RWPE2 (cell line): ENCODE measurements at places on chromosomes 11 and 22.

- no peaks in the 10 kb centered on the region for H3K36me3 ChIP-seq
- H3K27ac ChIP-seq, result no peak within 1 kb of the TSS
- H3K4me3 ChIP-seq, result peak within 1 kb of the TSS; percentile 36
- peak; percentile 80 for DNase-seq
- H3K27me3 ChIP-seq, result no peaks in the 10 kb centered on the region
Measured at GRCh38 chr22:35380537-35381423, at the start of gene HMOX1. TSS of gene HMOX1 (plus strand) at chr22:35381096. CDS start at chr22:35381174, 78 bp downstream.

DNA sequence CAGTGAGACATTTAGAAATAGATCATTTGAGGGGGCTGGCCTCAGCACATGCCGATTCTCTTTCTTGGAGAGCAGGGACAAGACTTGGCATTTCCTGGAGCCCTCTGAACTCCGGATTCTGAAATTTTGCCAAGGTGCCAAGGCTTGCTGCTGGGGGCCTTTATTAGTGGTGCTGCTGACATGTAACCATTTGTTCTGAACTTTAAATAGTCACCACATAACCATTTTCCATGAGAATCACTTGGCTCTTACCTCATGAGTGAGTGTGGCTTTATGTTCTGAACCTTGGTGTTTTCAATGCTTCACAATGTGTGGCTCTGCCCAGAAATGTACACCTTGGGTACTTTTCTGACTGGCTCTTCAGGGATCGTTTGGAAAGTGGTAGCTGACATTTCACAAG is 33.3 kb downstream of the SYT13 start:
- H3K4me1 ChIP-seq, result no peaks in the 10 kb centered on the region
- no peak for DNase-seq
- no peaks in the 10 kb centered on the region for H3K27me3 ChIP-seq
- no peaks in the 10 kb centered on the region for H3K36me3 ChIP-seq
- no peak overlapping the region for H3K4me3 ChIP-seq
- H3K27ac ChIP-seq, result no peak overlapping the region

GRCh38 chr11:112785149-112785548 is 176.1 kb upstream of the NCAM1 start:
- DNase-seq, result no peak
- no peaks in the 10 kb centered on the region for H3K4me1 ChIP-seq
- H3K27ac ChIP-seq, result no peak overlapping the region
- H3K4me3 ChIP-seq, result no peak overlapping the region
- H3K27me3 ChIP-seq, result no peaks in the 10 kb centered on the region

GRCh38 chr11:127247261-127247851 is 246.8 kb upstream of the KIRREL3 start:
- DNase-seq, result no peak
- H3K4me1 ChIP-seq, result no peaks in the 10 kb centered on the region
- H3K4me3 ChIP-seq, result no peak overlapping the region
- no peak overlapping the region for H3K27ac ChIP-seq
- H3K36me3 ChIP-seq, result no peaks in the 10 kb centered on the region
- H3K27me3 ChIP-seq, result peaks cover 3% of the 10 kb centered on the region

DNA sequence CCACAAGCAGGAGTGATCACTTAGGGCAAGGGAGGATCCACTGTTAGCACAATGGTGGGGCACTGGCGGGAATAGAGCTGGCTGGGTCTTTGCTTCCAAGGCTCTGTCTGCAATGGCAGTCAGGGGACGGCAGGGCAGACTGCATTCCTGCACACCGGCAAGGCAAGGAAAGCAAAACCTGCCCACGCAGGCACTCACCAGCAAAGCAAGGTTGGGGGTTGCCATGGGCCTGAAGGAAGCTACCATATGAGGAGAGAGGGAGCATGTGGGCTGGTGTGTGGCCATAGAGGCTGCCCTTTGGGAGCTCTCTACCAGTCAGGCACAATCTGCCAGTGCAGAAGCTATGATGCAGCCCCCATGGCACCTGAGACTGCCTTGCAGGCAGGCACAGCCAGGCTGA is 33.2 kb downstream of the OR8B12 start:
- no peaks in the 10 kb centered on the region for H3K36me3 ChIP-seq
- H3K4me1 ChIP-seq, result no peaks in the 10 kb centered on the region
- H3K27ac ChIP-seq, result no peak overlapping the region
- no peak for DNase-seq
